Sigmoid colon (tissue), 7 donors: ENCODE measurements at places on chromosomes 6 and 20. TPM values are rescaled to one million over a fixed set of nuclear protein-coding genes. Genes with fewer than 3 reads are reported as not detected.

HLA-B gene
- total RNA-seq: 377 TPM

NEU1 gene
- total RNA-seq: 31.3 TPM

DNA sequence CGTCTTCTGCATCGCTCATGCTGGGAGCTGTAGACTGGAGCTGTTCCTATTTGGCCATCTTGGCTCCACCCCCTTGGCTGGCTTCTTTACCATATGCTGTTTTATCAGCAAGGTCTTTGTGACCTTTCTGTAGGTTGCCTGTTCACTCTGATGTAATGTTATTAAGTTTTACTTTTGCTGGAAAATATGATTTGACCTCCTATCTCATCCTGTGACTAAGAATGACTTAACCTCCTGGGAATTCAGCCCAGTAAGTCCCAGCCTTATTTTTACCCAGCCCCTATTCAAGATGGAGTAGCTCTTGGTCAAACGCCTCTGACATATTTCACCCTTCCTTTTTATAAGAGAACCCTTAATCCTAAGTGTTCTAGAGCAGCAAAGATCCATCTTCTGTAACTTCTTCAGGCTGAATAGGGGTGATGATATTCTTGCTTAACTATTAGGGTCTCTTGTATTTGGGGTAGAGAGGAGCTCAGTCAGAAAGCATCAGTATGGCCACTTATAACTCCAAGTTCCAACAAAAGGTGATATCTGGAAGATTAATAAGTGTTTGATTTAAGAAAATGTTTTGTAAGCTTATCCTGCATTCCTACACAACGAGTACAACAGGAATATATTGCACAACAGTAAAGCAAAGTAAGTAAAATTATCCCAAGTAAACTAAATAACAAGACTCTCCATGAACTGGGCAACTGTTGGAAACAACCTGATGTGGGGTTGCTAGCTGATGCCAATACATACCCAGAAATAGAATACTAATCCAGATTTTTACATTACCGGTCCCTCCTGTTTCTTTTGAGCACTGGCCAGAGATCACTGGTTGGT lies 23.1 kb upstream of the HMGN3 start:
- no peak for DNase-seq

- DNase-seq: no peak
These were observed 47.1 kb downstream of the TAF4 start for GRCh38 chr20:62018437-62019143.

DNA sequence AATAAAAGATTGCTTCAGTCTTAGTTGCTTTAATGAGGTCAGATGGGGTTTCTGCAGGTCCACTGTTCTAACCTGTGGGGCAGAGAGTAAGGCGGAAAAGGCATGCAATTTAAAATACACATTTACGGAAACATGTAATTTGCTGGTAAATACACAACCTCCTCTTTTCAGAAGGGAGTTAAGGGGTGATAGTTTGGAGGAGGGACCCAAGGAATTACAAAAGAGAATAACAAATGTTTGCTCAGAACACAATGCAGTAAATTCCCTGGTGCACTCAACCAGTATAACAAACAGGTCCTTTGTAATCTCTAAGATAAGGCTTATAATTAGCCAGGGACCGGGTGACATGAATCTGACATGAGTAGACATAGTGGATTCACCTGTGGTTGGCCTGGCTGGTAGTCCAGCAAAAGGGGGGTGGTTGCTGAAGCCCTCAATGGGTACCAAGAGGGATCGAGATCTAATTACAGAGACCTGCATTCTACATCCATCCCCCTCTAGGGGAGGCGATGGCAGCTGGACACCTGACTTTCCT lies 295.1 kb downstream of the PHACTR1 start:
- no peak for DNase-seq

DNA sequence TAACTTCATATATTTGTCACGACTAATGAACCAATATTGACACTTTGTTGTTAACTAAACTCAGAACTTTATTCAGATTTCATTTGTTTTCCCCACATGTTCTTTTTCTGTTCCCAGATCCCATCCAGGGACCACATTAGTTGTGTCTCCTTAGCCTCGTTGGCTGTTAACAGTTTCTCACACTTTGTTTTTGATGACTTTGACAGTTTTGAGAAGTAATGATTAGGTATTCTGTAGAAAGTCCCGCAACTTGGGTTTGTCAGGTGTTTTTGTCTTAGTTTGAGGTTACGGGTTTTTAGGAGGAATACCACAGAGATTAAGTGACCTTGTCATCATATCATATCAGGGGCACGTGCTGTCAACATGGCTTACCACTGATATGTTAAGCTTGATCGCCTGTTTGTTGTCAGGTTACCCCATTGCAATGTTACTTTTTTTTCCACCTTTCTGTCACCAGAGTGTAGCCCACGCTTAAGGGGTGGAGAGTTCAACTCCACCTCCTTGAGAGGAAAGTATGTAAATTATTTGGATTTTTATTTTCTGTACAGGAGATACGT lies 32.9 kb downstream of the MAP3K4 start:
- DNase-seq: no peak

GRCh38 chr6:148464319-148465010 lies 121.8 kb downstream of the SASH1 start:
- peak; percentile 83 for DNase-seq

GRCh38 chr6:40252531-40253258 lies 318.4 kb upstream of the MOCS1 start:
- DNase-seq: no peak

GRCh38 chr6:54301770-54302169 lies 6.5 kb upstream of the TINAG start:
- DNase-seq: no peak

DNA sequence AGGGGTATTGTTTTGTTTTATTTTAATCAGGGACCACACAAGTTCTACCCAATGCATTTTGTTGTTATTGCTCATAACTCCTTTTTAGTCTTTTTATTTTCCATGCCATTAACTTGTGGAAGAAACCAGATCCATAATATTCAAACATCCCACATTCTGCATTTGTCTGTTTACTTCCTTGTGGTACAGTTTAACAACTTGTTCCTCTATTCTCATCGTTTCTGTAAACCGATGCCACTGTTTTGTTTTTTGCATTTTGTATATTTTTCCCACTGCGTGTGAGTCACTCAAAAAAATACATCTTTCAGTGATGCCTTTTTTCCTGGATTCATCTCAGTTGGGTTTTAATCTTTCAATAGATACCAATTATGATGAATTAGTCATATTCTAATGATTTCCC lies 22.3 kb downstream of the SF3B5 start:
- DNase-seq: no peak

- DNase-seq: no peak
These were observed 287.7 kb downstream of the GMDS start for GRCh38 chr6:1957746-1958145.

- no peak for DNase-seq
These were observed 3.3 kb downstream of the MGME1 start for GRCh38 chr20:17972121-17972520.

- DNase-seq: no peak
These were observed 282.3 kb downstream of the FOXA2 start for GRCh38 chr20:22302039-22302438.

GRCh38 chr6:139483079-139483478 lies 108.6 kb upstream of the CITED2 start:
- no peak for DNase-seq

GRCh38 chr6:117167520-117168271 lies 97.7 kb upstream of the VGLL2 start:
- no peak for DNase-seq

DNA sequence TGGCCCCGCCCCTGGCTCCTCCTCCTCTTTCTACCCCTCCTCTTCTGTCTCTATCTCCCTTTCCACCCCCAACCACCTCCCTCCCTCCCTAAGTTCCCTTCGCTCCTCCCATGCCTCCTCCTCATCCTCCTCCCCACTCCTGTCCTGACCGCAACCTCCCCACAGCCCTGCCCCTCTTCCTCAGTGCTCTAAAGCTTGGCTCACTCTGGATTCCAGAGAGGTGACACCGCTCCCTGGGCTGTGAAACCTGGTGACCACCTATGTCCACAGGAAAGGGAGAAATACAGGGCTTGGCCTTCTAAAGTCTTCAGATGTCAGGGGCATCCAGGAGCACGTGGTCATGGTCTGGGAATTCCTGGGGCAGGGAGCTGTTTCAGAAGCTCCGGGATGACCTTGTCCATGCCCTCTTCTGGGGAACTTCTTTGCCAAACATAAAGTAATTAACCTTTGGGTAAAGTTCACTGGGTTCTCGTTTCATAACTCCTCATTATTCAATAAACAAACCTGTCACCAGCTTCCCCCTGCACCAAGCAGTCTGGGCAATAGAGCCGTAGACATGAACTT lies 345 bp upstream of the CST5 start:
- DNase-seq: no peak
